T47D (cell line): ENCODE measurements at places on chromosomes 3 and 15.

- DNase-seq: peak; percentile 23
Measured at GRCh38 chr15:97961067-97961954, 808 bp downstream of the ARRDC4 start.

- no peak for DNase-seq
Measured at GRCh38 chr3:21901484-21901883, 150.5 kb upstream of the ZNF385D start.

DNA sequence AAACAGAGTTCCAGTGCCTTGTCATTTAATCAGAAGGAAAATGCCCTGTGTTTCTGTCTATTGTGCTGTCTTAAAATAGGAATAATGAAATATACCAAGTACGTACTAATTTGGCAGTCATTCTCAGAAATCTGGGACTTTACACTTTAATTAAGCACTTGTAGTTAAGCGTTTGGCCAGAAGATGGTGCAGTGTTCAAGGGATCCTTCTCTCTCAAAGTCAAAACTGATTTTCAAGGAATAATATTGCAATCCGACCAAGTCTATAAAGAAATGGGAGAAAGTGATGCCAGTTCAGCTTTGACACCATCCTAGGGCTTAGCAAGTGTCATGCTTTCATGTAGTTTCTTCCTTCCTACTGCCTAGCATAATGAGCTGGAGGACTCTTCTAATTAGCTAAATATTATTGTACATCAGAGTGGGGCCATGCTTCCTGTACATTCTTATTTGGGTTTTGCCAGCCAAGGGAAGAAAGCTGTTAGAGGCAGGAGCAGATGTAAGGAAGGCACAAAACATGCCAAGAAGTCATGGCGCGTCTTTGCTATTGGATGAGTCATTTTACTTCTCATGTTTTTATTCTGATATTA is 64.8 kb downstream of the SAMMSON start:
- DNase-seq: peak; percentile 38

GRCh38 chr3:188941103-188941502 is 230.7 kb upstream of the TPRG1 start:
- DNase-seq: no peak

DNA sequence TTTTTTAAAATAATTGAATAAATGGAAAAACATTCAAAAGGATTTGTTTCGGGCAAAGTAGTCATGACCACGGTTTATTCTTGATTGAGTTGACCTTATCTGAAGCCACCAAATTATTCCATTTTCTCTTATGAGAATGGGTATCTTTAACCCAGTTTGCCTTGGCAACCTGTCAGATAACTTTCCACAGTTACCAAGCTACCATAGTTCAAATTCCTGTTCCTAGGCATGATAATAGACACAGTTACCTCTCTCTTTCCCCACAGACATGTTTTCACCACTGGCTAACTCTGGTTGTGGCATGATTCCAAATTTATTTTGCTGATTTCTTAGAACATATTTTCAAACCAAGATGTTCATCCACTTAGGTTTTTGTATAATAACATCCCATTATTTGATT is 84.9 kb downstream of the NECTIN3 start:
- DNase-seq: no peak

DNA sequence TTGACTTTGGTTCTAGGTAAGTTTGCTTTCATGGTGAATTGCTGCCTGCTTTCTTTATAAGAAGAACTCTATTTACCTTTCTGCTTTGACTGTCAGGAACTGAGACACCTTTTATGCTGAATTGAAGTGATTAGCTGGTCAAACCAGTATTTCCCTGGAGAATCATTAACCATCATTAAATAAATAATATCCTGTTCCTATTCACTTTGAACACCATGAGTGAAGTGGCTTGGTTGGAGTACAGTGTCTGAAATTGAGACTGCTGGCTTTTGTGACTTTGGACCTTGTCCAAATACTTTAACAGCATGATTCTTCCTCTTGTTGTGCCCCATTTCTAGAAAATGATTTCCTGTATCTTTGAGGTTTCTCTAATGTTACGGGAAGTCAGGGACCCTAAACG is 5.6 kb upstream of the TMEM62 start:
- DNase-seq: peak; percentile 57

DNA sequence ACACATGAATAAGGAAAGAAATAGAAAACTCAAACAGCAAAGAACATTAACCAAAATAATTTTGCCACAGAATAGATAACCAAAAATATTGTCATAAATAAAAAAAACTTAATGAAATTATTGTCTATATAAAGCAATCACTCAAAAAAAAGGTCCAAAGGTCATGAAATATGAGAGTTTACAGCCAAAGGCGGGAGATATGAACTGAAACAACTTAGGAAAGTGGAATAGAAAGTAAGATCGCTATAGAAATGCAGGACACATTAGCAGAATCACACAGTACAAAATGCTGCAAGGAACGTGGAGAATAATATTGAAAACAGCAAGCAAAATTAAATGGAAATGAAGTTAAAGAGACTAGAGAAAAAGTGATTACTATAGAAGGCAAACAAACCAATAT is 375.0 kb upstream of the ARHGEF26 start:
- DNase-seq: no peak

DNA sequence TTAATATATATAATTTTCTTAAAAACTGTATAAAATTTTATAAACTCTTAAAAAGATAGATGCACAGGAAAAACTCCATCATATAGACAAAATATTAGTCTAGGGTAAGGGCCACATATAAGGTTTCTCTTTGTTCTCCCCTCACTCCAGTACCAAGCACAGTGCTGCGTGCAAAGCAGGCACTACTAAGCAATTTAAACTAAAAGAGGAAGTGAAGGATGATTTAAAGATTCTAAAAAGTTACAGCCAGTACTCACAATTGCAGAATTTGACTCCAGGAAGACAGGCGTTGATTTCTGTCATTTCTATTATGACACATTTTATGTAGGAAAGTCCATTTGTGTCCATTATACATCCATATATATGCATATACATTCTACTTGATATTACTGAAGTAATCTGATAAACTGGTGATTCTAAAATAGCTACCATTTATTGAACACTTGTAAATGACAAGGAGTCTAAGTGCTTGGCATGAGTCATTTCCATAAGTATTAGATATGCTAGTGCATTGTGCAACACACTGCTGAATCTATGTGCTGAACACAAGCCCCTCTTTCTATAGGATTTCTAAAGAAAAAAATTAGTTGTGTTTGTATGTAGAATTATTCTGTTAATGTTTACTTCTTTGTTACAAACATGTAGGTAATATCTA is 785.5 kb upstream of the ARRDC4 start:
- no peak for DNase-seq

- no peak for DNase-seq
Measured at GRCh38 chr3:191356631-191357439, 26.5 kb upstream of the UTS2B start.

- no peak for DNase-seq
Measured at GRCh38 chr3:40304352-40304751, 5.2 kb upstream of the EIF1B start.

DNA sequence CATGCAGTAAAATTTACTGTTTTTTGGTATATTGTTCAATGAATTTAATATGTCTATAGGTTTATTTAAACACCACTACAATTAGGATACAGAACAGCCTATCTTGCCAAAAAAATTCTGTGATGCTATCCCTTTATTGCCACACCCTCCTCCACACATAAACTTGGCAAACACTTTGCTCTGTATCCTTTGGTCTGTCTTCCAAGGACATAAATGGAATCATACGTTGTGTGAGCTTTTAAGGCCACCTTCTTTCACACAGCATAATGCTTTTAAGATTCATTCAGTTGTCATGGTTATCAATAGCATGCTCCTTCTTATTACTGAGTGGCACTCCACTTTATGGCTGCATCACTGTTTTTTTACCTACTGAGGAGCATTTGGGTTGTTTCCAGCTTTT is 71.5 kb downstream of the CERS3 start:
- peak; percentile 55 for DNase-seq

GRCh38 chr3:71857956-71858355 is 73.0 kb upstream of the PROK2 start:
- DNase-seq: no peak
